ENCODE measurements at places on chromosomes 1 and 21.

DNA sequence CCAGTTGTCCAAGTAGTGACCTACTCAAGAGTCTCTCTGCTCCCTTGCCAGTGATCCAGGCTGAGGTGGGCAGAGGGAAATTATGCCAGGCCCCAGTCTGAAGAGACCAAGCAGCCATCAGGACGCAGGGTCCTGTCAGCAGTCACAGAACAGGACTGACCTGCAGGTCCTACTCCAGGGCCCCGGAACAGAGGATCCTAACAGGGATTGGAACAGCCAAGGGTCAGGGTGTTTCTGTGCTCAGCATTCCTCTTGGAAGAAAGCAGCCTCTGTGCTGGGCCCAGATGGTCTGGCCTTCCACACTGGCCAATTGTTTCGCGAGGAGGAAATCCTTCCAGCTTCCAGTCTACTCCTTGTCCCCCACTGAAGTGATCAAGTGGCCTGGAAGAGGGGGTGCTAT lies 41.6 kb upstream of the USP1 start:
- DNase-seq: no peak

DNA sequence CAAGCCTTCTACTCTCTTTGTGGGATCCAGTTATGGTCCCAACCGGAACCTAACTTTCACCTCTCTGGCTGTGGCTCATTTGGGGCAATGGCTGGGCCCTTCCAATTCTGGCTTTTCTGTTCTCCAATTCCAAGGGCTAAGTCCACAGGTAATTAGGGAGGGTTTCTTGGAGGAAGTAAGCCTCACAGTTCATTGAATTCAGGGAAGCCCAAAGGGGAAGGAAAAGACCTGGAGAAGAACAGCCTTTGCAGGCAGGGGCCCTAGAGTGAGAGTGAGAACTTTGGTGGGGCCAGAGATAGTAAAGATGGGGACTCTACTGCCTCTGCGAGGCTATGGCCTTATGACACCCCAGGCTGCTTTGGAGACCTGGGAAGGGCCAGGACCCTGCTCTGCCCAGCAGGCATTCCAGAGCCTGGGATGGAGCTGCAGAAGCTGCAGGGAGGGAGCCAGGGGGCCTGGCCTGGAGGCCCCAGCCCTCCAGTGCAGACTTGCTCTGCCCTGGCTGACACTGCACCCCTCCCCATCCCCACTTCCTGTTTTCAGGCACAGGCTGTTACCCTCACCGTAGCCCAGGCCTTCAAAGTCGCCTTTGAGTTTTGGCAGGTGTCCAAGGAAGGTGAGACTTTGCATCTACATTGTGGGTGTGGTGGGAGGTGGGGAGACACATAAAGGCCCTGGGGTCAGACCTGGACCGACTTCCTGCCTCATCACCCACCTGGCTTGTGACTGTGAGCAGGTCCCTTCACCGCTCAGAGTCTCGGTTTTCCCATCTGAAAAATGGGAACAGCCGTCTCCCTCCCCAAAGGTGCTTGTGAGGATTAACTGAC lies 18.9 kb downstream of the LDLRAP1 start:
- no peak for DNase-seq

DNA sequence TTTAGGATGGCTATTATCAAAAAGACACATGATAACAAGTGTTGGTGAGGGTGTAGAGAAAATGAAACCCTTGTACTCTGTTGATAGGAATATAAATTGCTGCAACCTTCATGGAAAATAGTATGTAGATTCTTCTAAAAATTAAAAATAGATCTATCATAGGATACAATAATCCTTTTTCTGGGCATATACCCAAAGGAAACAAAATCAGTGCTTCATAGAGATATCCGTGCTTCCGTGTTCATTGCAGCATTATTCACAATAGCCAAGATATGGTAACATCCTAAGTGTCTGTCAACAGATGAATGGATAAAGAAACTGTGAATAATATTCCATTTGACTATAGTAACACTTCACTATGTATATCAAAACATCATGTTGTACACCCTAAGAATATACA lies 106.7 kb downstream of the MIS18A start:
- no peak for DNase-seq

DNA sequence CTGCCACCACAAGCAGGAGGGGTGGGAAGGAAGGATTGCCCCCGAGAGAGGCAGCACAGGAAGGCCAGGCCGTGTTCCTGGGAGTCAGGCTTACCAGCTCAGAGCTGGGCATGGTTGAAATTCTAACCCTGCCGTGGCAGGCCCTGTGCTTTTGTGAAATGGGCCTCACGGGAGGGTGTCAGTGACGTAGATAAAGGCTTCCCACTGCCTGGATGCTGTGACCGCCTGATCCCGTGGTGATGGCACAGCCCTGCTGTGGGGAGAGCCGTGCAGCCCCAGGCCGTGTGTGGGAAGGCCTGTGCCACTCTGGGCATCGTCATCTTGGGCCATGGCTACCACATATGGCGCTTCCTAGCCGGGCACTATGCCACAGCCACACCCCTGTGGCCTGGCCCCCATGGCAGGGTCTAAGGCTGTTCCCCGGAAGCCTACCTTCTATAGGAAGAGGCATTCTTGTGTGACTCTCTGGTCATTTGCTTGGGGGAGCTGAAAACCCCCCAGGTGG lies 161.3 kb downstream of the PCBP3 start:
- DNase-seq: no peak

DNA sequence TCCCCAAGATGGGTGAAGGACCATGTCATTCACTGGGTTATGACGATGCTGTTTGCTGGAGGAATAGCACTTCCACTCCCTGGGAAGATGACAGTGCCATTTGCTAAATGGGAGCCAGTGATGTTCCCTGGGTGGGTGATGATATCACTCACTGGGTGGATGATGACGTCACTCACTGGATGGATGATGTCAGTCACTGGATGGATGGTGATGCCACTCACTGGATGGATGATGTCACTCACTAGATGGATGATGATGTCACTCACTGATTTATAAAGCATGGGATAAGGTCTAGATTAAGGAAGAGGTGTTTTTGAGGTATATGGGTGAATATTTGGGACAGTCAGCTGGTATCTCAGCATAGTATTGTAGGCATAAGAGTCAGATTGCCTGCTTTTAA lies 457.2 kb downstream of the AJAP1 start:
- DNase-seq: no peak

- peak; percentile 12 for DNase-seq
Observed at GRCh38 chr1:189496768-189497167, 980.9 kb downstream of the BRINP3 start.

- no peak for DNase-seq
Observed at GRCh38 chr1:17437580-17438317, 1.7 kb downstream of the RCC2 start.

- no peak for DNase-seq
Observed at GRCh38 chr1:202170726-202171125, 10.3 kb upstream of the PTPN7 start.

DNA sequence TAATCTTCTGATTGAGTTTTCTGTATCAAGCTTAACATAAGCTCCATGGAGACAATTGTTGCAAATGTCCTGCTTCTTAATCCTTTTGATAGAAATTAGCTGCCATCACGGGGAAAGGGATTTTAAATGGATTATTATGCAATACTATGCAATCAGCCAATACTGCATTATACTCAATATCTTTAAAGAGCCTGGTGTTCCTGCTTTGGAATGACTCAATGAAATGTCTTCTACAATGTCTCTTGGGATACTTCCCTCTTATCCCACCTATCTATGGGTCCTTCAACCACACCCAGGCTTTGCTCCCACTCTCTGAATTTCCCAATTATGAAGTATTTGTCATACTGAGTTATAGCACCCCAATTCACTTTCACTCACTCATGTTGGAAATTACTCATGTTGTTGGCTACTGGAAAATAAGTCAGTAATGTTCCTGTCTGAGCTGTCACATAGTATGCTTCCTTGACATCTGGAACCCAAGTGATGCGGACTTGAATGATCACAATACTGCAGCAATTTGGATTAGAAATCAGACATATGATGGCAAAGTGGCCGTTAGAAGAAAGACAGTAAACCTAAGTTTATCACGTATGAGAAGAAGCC lies 85.0 kb downstream of the TPR start:
- DNase-seq: no peak

GRCh38 chr1:87599569-87599968 lies 270.9 kb downstream of the LMO4 start:
- no peak for DNase-seq

- no peak for DNase-seq
Observed at GRCh38 chr1:61121631-61122030, 39.3 kb downstream of the NFIA start.

DNA sequence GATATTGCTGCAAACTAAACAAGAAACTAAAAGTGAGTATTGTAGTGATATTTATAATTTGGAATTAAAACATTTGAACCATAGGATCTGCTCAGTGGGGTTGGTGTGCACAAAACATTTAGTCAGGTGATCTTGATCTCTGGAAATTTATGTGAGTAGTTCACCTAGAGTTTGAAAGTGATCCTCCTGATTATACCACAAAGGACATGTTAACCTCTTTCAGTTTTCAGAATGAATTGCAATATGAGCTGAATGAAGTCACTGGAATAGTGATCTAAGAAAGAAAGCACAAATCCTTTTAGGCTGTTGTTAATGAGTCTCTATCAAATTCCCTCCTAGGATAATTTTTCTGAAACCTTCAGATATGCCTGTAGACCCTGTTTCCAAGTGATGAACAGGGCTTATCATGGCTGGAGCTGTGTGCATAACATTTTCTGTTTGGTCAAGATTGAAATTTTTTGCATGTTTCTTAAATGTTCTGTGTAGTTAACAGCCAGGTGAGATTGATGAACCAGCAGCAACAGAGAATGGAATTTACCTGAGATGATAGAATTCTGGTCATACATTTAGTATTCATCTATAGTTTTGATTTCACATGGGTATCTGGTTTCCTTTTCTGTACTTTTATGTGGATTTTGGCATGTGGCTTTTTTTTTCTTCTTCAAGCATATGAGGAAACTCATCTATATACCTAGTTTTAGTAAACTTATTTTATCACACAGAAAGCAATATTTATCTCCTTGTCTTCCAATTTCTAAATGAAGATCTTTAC lies 25.5 kb downstream of the CDC14A start:
- DNase-seq: no peak
